ENCODE measurements at places on chromosomes 3 and 15. TPM values are rescaled to one million over a fixed set of nuclear protein-coding genes. Genes with fewer than 3 reads are reported as not detected.

Gene MLF1
- total RNA-seq: 13.4 TPM

Gene GPR149
- total RNA-seq: not detected

Gene LYSMD2
- 7.5 TPM for total RNA-seq

Gene KNG1
- total RNA-seq: not detected

Gene GOLGA6L10
- under 0.01 TPM for total RNA-seq

Gene OSBPL10
- total RNA-seq: 8.1 TPM

Gene ROPN1B
- total RNA-seq: not detected

Gene GOLGA8M
- not detected for total RNA-seq

Gene EFCC1
- not detected for total RNA-seq

Gene AMIGO3
- not detected for total RNA-seq

Gene SLC27A2
- total RNA-seq: not detected

Gene PPM1M
- total RNA-seq: 35.7 TPM

Gene CLDN16
- 0.11 TPM for total RNA-seq

Gene SLTM
- total RNA-seq: 31.4 TPM

Gene CD200R1
- total RNA-seq: 0.38 TPM

Gene PCSK6
- not detected for total RNA-seq

Gene GCSAM
- total RNA-seq: not detected

Gene UROC1
- not detected for total RNA-seq

Gene ARRDC4
- 33.1 TPM for total RNA-seq

Gene NMB
- 14.0 TPM for total RNA-seq

Gene FILIP1L
- 45.0 TPM for total RNA-seq

Gene CLK3
- 67.9 TPM for total RNA-seq

Gene MYO5C
- not detected for total RNA-seq

Gene MYO5A
- 30.6 TPM for total RNA-seq

Gene GOLGA6D
- total RNA-seq: not detected

Gene COL6A5
- not detected for total RNA-seq

Gene TARS3
- 9.5 TPM for total RNA-seq

Gene CYP1A1
- total RNA-seq: not detected

Gene FANCD2OS
- total RNA-seq: not detected
